Activated CD8-positive, alpha-beta T cell treated with anti-CD3 and anti-CD28 coated beads for 36 hours (primary cell): ENCODE measurements at places on chromosomes 16 and 17. TPM values are rescaled to one million over a fixed set of nuclear protein-coding genes. Genes with fewer than 3 reads are reported as not detected.

The HSD17B1 gene
- 0.43 TPM for total RNA-seq

DNA sequence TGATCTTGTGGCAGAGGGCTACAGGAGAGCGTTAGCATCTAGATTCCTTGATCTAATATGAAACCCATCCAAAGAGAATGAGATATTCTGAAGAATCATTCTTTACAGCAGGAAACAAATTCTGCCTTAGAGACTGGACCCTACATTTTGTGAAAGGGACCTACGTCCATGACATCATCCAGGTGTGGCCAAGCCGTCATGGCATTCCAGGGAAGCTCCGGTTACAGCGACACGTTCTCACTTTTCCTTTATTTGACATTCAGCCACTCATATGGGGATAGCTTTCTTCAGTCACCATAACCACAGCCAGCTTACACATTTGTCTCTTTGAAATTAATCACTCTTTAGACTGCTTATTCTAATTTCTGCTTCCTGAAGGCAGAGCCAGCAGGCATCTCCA, 408.1 kb downstream of the XYLT1 start:
- DNase-seq, result no peak

- DNase-seq, result no peak
These were observed 49.9 kb upstream of the CDR2 start for GRCh38 chr16:22424161-22424937.

DNA sequence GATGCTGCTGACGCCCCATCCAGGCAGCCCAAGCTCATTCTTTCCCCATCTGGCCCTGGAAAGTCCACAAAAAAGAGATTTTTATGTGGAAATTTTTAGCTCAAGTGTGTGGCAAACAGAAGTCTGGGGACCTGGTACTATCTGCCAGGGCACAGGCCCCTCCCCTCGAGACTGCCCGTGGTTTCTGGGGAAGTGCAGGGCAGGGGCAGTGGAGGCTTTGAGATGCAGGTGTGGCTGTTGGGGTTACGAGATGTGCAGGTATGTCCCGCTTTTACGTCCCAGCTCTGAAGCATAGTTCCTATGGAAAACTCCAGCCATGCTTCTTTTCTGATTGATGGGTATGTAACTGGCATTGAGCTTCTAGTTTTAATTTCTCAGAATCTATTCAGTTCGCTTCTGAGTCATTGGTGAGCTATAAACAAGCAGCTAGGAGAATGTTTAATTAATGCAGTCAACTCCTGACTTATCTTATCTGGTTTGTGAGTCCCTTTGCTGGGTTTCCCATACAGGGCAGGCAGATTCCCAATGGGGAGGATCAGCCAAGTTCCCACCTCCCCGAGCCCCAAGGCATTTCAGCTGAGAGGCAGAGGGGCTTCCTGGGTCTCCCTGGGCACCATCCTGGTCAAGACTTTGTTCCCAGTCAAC, 16.2 kb downstream of the TBX4 start:
- DNase-seq, result no peak

GRCh38 chr16:86077243-86077940, 178.4 kb downstream of the IRF8 start:
- DNase-seq, result no peak

DNA sequence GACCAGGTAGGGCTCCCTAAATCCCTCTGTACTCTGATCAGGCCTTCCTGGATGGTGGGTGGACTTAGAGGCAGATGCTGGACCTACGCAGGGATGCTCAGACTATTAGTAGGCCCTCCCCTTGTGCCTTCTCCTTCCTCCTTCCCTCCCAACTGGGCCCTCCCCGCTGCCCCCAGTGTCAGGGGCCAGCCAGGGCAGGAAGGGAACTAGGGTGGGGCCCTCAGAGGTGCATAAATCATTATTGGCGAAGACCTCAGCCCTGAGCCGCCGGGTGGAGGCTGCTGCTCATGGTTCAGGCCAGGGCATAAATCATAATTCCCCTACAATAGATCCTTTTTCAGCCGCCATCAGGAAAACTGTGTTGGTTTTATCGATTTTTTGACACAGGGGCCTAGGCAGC, 81.4 kb downstream of the MRM1 start:
- no peak for DNase-seq

- DNase-seq, result no peak
These were observed 22.9 kb downstream of the ACSF3 start for GRCh38 chr16:89116341-89117226.
